Endothelial cell (in vitro differentiated cells): ENCODE measurements at places on chromosomes 1 and 21.

GRCh38 chr1:167198518-167199133 lies 22.1 kb upstream of the POU2F1 start:
- DNase-seq: peak; percentile 12

DNA sequence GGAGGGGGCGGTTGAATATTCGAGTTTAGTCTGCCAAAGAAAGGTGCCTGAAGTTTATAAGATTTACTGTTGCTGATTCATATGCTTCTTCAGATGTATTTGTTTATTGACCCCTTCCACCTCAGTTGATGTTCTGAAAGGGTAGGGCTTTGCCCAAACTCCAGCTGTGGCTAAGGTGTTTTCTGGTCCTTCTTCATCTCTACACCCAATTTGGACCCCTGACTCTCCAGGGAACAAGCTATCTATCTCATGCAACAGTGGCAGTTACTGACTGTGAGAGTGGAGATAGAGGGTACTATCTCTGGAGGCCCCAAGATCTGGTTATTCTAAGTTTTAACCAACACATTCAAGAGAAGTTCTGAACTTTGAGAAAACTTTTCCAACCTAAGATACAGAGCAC lies 12.6 kb upstream of the ALG14 start:
- DNase-seq: no peak

- DNase-seq: no peak
Observed at GRCh38 chr1:39852214-39852791, 31.0 kb downstream of the TRIT1 start.

DNA sequence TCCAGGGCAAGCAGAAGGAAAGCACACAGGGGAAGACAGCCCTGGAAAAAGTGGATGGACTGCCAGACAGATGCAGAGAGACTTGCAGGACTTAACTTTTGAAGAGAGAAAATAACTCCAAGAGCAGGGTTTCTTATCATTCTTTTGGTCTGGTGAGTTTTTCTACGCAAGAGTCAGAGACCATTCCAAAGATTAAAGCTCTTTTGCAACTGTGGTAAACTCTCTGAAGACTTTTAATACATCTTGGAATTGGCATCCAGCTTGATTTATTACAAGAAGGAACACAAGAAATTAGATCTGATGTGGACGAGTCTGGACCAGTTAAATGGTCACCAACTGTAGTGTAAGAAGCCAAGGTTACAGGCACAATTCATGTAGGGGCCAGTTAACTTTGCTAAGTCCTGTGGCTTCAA lies 153.4 kb downstream of the SIPA1L2 start:
- DNase-seq: no peak

GRCh38 chr1:186643614-186644013 lies 36.6 kb downstream of the PTGS2 start:
- DNase-seq: no peak

GRCh38 chr1:109650609-109651008 lies 5.3 kb upstream of the GSTM4 start:
- DNase-seq: no peak

DNA sequence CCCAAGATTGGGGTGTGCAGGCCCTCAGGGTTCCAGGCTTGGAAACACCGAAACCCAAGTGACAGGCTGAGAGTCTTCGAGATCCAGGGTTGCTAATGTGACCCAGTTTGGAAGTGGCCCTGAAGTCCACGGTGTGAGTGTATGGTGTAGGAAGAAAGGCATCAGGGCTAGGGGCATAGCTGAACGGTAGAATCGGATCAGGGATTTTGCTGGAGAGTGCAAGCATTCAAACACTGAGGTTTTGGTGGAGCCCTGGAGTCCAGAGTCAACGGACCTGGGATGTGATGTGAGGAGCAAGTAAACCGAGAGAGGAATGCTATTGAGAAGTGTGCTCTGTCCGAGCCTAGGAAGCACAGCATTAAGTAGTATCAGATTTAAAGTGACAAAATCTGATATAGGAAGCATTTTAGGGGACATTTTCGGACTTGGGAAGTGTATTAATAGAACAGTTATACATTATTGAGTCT lies 958 bp downstream of the NFYC start:
- DNase-seq: no peak

DNA sequence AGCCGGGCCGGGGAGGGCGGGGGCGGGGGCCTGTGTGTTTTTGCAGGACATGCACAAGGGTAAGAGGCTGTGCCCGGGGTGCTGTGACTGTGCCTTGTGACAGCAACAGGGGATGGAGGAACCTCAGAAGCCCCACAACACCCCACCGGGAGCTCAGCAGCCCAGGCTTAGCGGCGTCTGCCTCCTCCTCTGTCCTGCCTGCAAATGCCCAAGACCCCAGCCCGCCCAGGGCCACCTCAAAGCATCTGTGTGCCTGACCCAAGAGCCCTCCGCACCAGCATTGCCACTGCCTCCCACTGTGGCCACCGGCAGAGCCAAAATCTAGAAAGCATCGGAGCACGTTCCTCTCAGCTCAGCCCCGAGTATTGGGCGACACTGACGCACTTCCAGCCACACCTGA lies 2.7 kb upstream of the ACTRT2 start:
- DNase-seq: no peak

DNA sequence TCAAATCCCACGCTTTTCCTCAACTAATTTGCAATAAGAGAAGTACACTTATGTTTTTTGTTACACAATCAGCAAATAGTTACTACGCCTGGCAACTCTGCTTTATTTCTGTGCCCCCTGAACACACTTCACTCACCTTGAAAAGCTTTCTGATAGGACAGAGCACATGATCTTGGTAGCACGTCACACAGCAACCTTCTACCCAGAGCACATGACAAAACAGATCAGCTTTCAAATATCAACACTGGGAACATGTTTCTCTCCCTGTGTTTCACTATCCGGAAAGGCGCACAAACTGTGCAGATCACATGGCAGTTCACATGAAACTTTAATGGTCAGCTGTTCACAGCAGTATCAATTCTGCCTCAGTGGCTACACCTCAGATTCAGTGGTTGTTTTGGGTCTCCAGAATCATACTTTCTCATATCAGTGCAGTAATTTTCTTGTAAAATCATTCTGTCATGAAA lies 2.2 kb downstream of the SLC19A2 start:
- no peak for DNase-seq

- DNase-seq: no peak
Observed at GRCh38 chr1:221419513-221420095, 322.3 kb downstream of the DUSP10 start.

GRCh38 chr1:201146626-201147390 lies 7.5 kb downstream of the TMEM9 start:
- no peak for DNase-seq

DNA sequence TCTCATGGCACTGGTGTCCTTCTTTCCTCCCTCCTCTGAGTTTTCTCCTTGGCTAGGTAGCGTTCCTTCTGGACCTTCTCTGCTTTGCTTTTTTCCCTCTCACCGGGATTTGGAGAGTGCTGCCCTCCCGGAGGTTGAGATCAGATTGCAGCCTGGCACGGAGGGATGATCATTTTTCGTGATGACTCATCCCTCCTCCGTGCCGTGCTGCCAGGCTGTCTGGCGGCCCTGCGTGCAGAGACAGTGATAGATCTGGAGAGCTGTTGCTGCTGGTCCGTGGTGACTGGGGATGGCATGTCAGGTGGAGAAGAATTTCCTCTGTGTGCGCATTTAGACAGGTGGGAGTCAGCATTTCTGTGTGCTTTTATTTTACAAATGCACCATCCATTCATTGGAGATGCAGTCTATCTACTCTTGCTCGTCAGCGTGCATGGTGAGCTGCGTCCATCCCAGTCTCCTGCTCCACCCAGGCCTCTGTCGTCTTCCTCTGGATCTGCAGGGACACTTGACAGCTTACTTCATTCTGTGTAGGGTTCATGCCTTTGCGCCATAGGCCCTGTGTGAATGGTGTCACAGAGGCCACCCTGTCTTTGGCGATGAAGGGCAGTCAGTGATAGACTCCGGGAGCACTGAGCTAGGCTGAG lies 104.4 kb downstream of the PCBP3 start:
- DNase-seq: no peak

GRCh38 chr1:74504933-74505512 lies 7.4 kb downstream of the LRRC53 start:
- no peak for DNase-seq

DNA sequence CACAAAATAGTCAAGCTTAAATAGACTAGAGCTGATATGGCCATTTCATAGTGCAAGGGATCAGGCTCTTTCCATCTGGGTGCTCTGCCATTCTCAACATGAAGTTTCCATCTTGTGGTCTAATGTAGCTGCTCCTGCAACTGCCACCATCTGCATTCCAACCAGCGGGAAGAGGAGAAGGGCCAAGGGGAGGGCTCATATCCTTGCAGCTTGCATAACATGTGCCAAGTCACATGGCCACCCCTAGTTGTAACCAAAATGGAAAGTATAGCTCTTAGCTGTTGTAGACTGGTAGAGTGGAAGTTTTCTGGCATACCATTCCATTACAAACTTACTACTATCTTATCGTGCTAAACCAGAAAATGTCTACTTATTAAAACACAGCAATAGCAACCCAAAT lies 38.9 kb upstream of the IVNS1ABP start:
- DNase-seq: no peak

GRCh38 chr1:92903765-92904164 lies 57.5 kb downstream of the DIPK1A start:
- DNase-seq: no peak

DNA sequence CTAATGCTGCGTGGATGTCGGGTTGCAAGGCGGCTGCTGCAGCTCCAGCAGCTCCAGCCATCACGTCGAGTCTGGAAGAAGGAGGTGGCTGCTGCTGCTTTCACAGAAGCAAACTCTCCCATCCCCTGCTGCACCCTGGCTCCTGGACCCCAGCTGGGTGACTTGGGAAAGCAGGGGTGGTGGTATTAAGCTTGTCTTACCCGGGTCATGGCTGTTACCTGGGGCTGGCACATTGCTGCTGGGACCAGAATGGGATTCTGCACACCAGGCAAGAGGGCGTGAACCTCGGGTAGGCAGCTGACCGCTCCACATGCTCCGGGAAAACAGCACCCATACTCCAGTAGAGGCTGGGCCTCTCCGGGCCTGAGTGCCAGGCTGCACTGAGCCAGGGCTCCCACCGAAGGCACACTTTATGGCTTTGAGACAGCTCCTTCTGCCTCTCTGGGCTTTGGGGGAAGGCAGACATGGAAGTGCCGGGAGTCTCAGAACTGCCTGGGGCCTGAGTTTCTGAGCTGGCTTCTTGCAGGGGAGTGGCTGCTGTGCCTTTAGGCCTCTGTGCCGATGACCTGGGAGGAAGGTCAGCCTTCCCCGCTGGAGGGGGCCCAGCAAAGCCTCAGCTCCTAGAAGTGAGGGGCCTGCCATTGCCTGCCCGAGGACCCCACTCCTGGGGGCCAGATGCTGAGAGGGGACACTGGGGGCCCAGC lies 1.2 kb downstream of the SMIM1 start:
- DNase-seq: no peak

GRCh38 chr1:7374563-7375160 lies 396.4 kb upstream of the VAMP3 start:
- DNase-seq: no peak

DNA sequence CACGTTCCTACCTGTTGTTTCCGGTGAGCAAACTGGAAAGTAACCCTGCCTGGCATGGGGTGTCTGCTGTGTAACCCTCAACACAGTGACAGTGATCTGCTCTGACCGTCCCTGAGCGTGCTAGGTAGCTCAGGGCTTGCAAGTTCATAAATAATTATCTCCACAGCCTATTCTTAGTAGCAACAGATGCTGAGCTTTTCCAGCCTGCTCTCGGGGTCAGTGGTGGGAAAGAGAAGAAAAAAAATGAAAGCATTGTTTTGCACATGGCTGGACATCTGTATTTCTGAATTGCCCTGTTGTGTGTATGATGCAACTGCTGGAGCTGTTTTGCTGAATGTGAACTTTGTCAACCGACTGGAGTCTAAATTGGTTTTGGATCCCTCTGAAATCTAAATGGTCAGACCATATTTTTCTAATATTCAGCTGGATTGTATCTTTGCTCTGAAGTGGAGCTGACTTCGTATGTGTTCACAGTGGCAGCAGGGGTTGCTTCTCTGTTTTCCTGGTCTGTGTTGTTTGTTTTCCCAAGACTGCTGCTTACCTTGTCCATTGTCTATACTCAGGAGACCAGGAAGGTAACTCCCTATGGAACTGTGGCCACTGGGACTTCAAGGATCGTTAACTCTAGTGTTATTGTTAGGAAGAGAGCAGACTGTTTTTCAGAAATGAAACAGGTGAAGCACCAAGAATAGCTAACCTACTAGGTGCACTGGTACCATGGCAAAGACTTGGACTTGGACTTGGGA lies 27.0 kb downstream of the TGFB2 start:
- no peak for DNase-seq

DNA sequence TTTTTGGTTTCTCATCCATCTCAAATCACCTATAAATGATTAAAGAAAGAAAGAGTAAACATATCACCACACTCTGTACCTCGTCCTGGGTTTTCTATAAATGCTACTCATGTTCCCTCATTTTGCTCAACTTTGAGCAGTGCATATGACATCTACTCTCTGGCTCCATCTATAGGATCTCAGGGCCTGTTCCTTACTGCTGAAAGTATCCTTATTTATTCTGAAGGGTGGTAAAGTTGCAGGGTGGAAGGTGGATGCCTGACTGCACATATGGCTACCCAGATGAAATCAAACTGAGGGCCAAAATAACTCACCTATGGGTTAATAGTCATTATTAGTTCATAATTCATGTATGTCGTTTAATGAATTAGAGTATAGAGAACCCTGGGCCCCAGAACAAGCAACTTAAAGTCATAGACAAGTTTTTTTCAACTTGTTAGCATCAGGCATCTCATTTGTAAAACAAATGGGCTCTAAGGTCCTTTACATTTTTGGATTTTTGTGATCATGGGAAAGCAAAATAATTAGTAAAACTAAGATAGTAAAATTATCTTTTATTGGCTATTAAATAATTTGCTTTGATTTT lies 46.5 kb downstream of the NCF2 start:
- peak; percentile 26 for DNase-seq

DNA sequence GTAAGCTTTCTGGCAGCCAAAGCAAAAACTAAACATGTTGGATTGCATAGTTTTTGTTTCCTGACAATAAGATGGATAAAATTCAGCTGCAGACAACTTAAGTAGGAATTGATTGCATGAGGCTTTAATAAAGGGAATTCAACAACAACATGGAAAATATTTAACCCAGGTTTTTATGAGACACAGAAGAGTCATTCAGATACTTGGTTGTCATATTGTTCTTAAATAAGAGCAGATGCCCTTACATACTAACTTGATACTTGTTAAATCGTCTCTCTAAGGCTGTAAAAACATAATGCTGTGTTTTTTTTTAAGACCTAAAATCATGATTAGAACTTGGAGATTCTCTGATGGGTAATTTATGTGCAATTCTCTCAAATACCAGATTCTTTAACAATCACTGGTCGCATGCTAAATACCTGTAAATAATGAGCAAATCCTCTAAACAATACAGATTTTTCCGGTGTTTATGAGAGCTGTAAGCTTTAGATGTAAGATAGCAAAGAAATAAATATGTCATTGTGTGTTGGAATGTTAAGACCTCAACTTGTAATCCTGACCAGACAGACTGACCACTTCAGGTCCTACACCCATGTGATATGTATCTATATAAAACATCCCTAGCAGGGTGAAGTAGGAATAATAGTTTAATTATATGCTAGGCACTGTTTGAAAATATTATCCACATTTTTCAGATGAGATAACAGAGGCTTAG lies 37.8 kb upstream of the CD34 start:
- DNase-seq: no peak

GRCh38 chr1:184693011-184693410 lies 61.6 kb downstream of the EDEM3 start:
- no peak for DNase-seq

GRCh38 chr1:236336084-236336483 lies 54.3 kb upstream of the ERO1B start:
- DNase-seq: no peak
